HS-5 (cell line): ENCODE measurements at places on chromosomes 5 and 9.

- DNase-seq: no peak
Measured at GRCh38 chr5:76714751-76715485, 1.0 kb upstream of the F2R start.

- peak; percentile 50 for DNase-seq
Measured at GRCh38 chr5:25963251-25964008, 1075.0 kb downstream of the CDH9 start.

DNA sequence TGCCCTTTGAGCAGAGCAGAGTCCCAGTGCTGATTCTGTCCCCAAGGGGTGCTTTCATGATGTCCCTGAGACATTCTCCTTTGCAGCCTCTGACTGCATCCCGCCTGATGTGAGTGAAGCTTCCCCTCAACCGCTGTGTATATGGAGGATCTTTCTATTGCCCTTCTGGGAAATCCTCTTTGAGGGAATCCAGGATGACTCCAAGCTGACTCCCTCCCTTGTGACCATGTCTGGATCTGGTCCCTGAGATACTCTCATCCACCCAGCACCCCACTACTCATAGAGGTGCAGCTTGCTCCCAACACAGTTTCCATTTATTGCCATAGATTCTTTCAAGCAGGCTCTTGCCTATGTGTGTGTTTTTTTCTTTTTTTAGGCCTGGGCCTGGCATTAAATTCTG lies 216.5 kb downstream of the SEC61B start:
- DNase-seq: no peak

- no peak for DNase-seq
Measured at GRCh38 chr5:40288800-40289485, 390.8 kb upstream of the PTGER4 start.

DNA sequence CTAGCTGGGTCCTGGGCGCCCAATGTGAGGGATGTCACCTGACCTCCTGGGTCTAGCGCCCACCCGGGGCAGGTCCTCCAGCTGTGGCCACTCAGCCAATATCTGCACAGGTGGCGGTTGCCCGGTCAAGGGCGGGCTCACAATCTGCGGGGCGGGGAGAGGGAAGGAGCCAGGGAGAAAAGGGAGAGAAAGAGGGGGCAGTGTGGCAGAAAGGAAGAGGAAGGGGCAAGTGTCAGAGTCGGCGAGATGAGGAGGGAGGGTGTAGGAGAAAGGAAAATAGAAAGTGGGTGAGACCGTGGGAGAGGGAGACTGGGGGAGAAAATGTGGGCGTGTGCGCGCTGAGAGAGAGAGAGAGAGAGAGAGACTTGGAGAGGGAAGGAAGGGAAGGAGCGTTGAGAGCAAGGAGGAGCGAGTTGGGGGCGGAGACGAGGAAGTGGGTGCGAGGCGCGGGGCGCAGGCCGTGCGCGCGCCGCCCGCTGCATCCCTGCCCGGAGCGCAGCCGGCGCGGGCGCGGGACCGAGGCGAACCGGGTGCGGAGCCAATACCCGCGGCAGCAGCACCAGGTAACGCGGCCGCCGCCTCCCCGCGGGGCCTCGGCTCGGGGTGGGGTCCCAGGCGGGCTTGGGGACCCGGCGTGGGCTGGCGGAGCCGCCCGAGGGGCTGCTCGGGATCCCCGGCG lies at the start of gene HRH2:
TSS of gene HRH2 (plus strand) at position 479 of the 679 bp plus-strand sequence. CDS start 25,163 bp downstream, outside the sequence.
- DNase-seq: peak; percentile 4

DNA sequence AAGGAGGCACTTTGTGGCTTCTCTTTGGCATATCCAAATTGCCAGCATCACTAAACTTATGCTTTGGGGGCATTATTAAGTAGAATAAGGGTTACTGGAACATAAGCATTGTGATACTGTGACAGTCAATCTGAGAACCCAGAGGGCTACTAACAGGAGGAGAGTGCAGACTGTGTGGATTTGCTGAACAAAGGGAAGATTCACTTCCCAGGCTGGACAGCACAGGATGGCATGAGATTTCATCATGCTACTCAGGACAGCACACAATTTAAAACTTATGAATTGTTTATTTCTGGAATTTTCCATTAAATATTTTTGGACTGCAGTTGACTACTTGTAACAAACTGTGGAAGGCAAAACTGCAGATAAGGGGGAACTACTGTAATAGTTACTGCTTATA lies 212.5 kb downstream of the TMC1 start:
- no peak for DNase-seq

- DNase-seq: no peak
Measured at GRCh38 chr5:156124708-156125107, 202.3 kb upstream of the SGCD start.

GRCh38 chr5:22352493-22352892 lies 500.7 kb downstream of the CDH12 start:
- DNase-seq: no peak

DNA sequence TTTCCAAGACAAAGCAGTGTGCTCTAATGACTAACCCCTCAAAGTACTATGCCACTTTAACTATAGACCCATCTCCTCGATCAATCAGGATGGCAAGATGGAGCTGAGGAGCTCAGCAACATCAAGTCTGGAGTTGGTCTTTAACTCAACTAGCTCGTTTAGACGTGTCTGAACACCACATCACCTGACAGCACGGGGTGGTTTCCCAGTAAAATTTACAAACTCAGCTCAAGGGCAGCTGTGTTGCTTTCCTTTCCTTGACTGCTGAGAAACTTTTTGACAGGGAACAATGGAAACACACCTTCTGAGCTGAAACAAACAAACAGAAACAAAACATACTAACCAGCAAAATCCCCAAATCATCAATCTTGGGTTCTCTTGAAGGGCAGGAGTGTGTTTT lies 202.5 kb downstream of the NTRK2 start:
- DNase-seq: no peak

DNA sequence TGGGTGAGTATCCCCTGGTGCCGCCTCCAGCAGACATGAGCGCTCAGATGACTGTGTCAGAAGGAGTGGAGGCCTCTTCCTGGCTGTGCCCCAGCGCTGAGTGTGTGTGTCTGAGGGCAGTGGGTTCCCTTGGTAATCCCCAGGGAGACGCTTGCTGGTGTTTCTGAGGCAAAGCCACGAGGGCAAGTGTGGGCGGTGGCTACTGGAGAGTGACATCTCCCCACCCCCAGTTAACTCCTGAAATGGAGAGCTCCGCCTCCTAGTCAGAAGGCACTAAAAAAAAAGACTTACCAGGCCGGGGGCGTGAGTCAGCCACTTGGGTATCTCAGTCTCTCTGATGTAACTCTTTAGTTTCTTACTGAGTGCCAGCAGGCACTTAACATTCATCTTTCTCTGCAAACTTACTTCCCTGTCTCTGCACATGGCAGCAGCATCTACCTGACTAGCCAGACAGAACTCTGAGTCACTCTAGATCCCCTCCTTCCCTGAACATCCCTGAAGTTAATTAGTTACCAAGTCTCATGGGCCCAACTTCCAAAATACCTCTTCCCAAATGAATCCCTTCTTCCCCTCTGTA lies 19.3 kb downstream of the ORM2 start:
- DNase-seq: peak; percentile 90

- no peak for DNase-seq
Measured at GRCh38 chr5:128869970-128870369, 95.3 kb upstream of the SLC27A6 start.

DNA sequence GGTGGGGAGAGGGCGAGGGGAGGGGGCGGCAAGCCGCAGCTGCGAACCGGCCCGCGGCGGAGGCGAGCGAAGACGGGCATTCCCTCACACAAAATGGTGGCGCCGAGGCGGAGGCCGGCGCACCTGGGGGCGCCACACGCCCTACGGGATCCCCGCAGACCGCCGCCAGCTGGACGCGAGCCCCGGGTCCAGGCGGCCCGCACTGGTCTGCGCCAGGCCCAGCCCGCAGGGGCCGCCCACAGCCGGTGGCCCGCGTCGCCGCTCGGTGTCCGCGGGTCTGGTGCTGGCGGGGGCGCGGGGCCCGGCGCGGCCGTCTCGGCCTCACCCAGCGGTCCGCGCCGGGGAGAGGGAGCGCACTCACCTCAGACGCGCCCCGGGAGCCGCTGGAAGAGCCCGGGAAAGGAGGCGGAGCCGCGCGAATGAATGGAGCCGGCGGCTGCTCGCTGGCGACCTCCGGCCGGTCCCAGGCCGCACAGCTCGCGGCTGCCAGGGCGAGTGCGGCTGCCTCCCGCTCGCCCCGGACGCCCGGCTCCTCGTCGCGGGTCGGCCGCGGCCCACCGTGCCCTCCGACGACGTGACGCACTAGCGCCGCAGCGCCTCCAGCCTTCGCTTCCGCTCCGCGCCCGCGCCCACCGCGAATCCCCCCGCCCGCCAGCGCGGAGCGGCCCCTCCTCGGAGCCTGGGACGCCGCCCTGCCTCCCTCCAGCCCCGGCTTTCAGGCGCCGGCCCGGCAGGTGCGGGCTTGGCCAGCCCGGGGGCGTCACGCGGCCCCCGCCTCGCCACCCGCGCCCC lies at the start of gene FAM169A:
TSS of gene FAM169A (minus strand) at position 584 of the 792 bp plus-strand sequence. CDS start 24,711 bp downstream, outside the sequence.
- DNase-seq: no peak

GRCh38 chr5:113749334-113749733 lies 235.8 kb downstream of the YTHDC2 start:
- DNase-seq: no peak
